Urothelium cell line (cell line): ENCODE measurements at places on chromosomes 7 and 10.

DNA sequence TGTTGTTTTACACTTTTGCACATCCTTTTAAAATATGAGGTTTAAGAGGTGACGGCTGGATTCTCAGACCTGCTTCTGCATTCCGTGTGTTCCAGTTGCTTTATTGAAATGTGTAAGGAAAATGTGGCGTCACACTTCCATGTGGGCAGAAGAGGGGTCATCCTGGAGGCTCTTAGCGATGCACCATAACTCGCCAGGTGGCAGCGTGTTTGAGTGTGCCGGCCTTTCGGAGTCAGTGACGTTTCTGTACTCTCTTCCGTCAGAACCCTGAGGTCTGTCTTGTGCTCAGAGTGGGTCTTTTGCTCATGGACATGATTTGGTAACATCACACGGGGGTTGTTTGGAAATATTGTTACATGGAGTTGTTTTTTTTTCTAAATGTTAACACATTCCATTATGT is 9.1 kb downstream of the PPP2R2D start:
- no peak for DNase-seq

- no peak for DNase-seq
These were observed 26.3 kb downstream of the CLRN3 start for GRCh38 chr10:127866276-127867013.

DNA sequence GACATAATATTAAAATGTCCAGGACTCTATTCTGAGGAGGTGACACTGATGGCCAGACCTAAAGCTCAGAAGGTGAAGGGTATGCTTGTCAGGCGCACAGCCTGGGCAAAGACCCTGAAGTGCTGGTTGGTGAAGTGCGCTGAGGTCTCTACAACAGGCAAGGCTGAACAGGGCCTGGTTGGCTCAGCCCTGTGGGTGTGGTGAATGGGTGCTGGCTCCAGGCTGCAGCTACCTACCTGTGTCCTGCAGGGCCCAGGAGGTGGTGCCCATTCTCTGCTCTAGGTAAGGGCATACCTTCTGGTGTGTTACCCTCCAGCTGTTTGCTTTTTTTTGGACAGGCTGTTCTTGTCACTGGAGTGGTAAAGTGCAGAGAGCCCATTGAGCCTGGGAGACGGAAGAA is 85.1 kb downstream of the RAMP3 start:
- no peak for DNase-seq

DNA sequence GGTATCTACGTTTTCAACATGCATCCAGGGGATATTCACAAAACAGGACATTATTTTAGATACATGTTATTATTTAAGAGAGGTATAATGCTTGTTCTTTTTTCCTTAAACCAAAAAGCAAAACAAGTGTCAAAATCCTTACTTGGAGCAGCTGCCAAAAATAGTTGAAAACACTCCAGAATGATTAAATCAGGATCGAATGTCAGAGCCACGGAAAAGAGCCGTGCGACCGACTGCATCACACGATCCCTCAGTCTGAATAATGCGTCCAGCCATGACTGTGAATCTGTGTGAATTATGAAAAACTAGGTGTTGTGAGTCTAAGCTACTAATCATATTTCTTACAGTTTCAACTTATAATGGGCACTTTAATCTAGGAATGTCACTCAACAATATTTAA is 126.0 kb downstream of the PARD3 start:
- DNase-seq = no peak

- DNase-seq = no peak
These were observed 959 bp downstream of the PVRIG start for GRCh38 chr7:100220586-100221230.

- DNase-seq = no peak
These were observed 45.4 kb downstream of the FBXW4 start for GRCh38 chr10:101649525-101650085.

DNA sequence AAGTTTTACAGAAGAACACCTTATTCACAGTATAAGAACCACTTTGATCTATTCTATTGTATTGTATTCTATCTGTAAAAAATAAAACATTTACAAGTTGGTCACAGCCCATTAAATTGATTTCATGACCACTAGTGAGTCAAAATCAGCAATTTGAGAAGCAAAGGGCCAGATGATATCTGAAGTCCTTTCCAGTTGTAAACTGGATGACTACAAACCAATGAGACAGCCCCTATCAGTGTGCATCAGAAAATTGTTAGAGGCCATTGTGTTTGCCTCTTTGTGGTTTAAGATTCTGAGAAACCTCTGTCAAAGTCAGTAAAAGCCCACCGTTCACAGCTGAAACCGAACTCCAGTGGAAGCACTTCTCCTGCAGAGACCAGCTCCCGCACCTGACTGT is 54.8 kb downstream of the TBXAS1 start:
- no peak for DNase-seq

GRCh38 chr7:100818366-100818765 is 9.0 kb downstream of the EPHB4 start:
- no peak for DNase-seq

- DNase-seq = no peak
These were observed 92.4 kb downstream of the SEMA3A start for GRCh38 chr7:84102213-84102612.

- DNase-seq = peak; percentile 48
These were observed 58.1 kb downstream of the FHIP2A start for GRCh38 chr10:114879541-114880158.

DNA sequence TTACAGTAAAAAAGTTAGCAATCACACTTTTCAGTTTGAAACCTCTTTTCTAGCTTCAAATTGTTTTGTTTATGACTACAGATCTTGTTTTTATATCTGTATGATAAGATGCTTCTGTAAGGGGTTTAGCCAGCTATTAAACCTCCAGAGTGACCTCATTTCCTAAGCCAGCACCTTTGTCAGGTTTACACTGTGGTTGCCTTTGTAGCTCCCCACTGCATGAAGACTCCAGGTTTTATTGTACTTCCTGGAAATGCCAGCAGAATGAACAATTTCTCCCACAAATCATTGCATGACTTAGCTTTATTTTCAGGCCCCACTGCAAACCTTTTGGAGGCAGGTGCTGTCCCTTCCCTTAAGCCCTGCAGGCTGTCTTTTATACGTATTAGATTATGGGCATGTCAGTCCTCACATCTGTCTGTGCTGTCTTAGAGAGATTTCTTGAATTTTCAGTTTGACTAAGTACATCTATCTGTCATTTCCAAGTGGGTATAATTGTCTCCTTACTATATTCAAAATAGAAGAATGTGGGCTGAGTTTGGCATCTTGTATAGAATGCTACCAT is 8.2 kb upstream of the AGR3 start:
- peak; percentile 8 for DNase-seq

- no peak for DNase-seq
These were observed 127.2 kb downstream of the SRI start for GRCh38 chr7:88092676-88092999.

- DNase-seq = no peak
These were observed 174.5 kb upstream of the AKR1E2 start for GRCh38 chr10:4651404-4652037.

DNA sequence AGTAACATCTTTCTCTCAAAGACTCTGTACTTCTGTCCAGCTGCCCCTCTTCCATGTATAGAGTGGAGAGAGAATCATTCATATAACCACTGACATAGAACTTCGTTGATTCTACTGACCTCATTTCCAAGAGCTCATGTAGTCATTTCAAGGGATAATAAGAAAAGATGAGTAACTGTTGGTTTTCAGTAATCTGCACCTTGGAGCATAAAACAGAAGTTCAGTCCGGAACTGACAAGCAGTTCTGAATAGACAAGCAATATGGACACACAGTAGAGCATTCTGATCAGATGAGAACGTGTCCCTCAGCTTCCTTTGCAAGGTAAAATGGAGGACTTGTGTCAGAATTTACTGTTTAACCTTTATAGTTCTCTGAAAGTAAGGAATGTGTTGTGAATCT is 847.1 kb downstream of the REEP3 start:
- DNase-seq = no peak
